ENCODE measurements at places on chromosomes 7 and 10.

- DNase-seq, result no peak
Observed at GRCh38 chr7:10677211-10677610, 296.5 kb upstream of the PHF14 start.

DNA sequence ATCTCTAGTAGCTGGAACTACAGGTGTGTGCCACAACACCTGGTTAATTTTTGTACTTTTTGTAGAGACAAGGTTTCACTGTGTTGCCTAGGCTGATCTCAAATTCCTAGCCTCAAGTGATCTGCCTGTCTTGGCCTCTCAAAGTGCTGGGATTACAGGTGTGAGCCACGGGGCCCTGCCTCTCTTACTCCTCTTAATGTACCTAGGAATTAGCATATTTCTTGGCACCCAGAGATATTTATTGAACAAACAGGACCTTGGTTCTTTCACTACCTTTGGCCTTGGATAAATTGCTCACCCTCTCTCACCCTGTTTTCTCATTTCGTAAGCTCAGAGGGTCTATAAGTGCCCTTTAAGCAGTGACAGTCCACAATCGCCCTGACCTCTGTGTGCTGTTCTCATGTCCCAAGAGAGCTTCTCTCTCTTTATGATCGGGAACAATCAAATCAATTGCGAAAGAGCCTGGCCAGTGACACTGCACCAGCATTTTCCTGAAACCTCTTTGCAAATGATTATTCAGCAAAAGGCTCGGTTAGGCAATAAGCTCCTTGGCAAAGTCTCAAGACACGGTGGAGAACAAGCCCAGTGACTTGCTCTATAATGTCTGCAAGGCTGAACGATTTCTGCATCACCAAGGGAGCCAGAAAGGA is 117.7 kb downstream of the APBB1IP start:
- no peak for DNase-seq

GRCh38 chr10:43057231-43057711 is 19.6 kb upstream of the RET start:
- DNase-seq, result no peak

DNA sequence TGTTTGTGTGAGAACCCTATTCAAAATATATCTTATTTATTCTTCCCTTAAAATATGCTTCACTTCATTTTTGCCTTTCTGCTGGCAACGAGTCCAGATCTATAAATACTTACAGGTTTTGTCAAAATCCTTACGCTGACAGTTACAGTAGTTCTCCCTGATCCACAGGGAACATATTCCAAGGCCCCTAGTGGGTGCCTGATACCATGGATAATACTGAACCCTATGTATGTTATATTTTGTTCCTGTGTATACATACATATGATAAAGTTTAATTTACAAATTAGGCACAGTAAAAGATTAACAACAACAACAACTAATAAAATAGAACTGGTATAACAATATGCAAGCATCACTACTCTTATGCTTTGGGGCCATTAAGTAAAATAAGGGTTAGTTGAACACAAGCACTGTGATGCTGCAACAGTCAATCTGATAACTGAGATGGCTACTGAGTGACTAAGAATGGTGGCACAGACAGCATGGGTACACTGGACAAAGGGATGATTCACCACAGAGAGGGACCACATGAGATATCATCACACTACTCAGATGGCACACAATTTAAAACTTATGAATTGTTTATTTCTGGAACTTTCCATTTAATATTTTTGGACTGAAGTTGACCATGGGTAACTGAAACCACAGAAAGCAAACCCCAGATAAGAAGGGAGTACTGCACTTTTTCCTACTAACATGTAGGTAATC is 29.4 kb upstream of the PCGF5 start:
- no peak for DNase-seq

GRCh38 chr10:132520177-132520811 is 17.3 kb upstream of the INPP5A start:
- no peak for DNase-seq

DNA sequence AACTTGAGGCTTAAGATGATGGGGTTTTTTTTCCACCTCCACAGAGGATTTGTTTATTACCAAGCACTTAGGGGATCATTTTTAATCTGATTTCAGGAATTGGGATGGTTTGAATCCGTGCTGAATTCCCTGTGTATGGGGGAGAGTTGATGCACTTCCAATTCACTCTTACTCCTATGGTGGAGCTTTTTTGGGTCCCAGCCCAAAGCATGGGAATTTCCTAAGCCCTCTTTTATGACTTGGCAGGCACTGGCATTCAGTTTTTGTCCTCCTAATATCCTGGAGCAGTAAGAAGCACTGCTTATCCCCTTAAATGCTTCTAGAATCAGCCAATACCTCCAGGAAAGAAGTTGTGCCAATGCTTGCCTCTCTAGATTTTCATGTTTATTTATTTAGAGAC is 78.7 kb downstream of the HYCC1 start:
- DNase-seq, result no peak

DNA sequence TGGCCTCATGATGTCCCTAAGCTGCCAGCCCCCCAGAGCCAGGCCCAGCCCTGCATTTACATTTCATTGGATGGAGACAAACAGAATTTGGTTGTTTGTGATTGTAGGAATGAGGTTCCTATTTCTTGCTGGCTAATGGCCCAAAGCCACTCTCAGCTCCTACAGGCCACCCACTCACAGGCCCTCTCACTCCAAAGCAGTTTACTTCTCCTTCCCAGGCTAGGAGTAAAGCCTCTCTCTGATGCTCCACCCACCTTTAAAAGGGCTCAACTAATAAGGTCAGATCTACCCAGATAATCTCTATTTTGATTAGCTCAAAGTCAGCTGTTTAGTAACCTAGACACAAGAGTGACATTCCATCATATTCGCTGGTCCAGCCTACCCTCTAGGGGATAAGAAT is 11.2 kb upstream of the CUZD1 start:
- DNase-seq, result no peak

GRCh38 chr10:65945061-65945460 is 980.8 kb upstream of the LRRTM3 start:
- no peak for DNase-seq

GRCh38 chr10:119526621-119527592 is 15.6 kb downstream of the RGS10 start:
- DNase-seq, result no peak

- DNase-seq, result no peak
Observed at GRCh38 chr10:113523071-113523470, 29.8 kb upstream of the HABP2 start.

All from neural crest cell (in vitro differentiated cells).